Esophagus (tissue), 2 donors: ENCODE measurements at places on chromosomes 2 and 18. TPM values are rescaled to one million over a fixed set of nuclear protein-coding genes. Genes with fewer than 3 reads are reported as not detected.

The FBXO48 gene
- polyA plus RNA-seq = 0.61 TPM

The NEB gene
- polyA plus RNA-seq = 0.33 TPM

The ESPNL gene
- 0.12 TPM for polyA plus RNA-seq

The ABCG8 gene
- not detected for polyA plus RNA-seq

The AAMP gene
- 90.4 TPM for polyA plus RNA-seq

The DPYSL5 gene
- polyA plus RNA-seq = not detected

The TWIST2 gene
- 1.8 TPM for polyA plus RNA-seq

The UGT1A9 gene
- polyA plus RNA-seq = 0.01 TPM

The SERPINB3 gene
- polyA plus RNA-seq = 870 TPM

The RNF138 gene
- 7.4 TPM for polyA plus RNA-seq

The HOXD1 gene
- polyA plus RNA-seq = 0.21 TPM

The UGT1A8 gene
- polyA plus RNA-seq = 2.8 TPM

The GPR45 gene
- not detected for polyA plus RNA-seq

The CRYGD gene
- polyA plus RNA-seq = not detected

The THUMPD2 gene
- polyA plus RNA-seq = 8.7 TPM

The CBLN2 gene
- not detected for polyA plus RNA-seq

The CYP20A1 gene
- polyA plus RNA-seq = 6.8 TPM

The CCBE1 gene
- 0.34 TPM for polyA plus RNA-seq

The SLC4A5 gene
- polyA plus RNA-seq = 0.28 TPM

The TDRD15 gene
- polyA plus RNA-seq = not detected

The CD8A gene
- 4.2 TPM for polyA plus RNA-seq

The ALPP gene
- not detected for polyA plus RNA-seq

The KCNE4 gene
- 0.64 TPM for polyA plus RNA-seq

The BIN1 gene
- 4.6 TPM for polyA plus RNA-seq

The GCG gene
- polyA plus RNA-seq = 0.10 TPM

The CRIM1 gene
- polyA plus RNA-seq = 5.9 TPM

The TMEM169 gene
- 0.04 TPM for polyA plus RNA-seq

The EMILIN1 gene
- polyA plus RNA-seq = 12.1 TPM

The KIAA2012 gene
- polyA plus RNA-seq = not detected

The NLRC4 gene
- 0.12 TPM for polyA plus RNA-seq

The DES gene
- 686 TPM for polyA plus RNA-seq

The HRH4 gene
- not detected for polyA plus RNA-seq
